GM04503 (cell line): ENCODE measurements at places on chromosomes 16 and 17.

GRCh38 chr16:66541388-66542355 is 8.2 kb downstream of the TK2 start:
- DNase-seq = no peak

GRCh38 chr17:82786427-82786826 is 34.6 kb downstream of the TBCD start:
- no peak for DNase-seq

- DNase-seq = no peak
Observed at GRCh38 chr16:5758281-5758680, 660.7 kb upstream of the EEF2KMT start.

DNA sequence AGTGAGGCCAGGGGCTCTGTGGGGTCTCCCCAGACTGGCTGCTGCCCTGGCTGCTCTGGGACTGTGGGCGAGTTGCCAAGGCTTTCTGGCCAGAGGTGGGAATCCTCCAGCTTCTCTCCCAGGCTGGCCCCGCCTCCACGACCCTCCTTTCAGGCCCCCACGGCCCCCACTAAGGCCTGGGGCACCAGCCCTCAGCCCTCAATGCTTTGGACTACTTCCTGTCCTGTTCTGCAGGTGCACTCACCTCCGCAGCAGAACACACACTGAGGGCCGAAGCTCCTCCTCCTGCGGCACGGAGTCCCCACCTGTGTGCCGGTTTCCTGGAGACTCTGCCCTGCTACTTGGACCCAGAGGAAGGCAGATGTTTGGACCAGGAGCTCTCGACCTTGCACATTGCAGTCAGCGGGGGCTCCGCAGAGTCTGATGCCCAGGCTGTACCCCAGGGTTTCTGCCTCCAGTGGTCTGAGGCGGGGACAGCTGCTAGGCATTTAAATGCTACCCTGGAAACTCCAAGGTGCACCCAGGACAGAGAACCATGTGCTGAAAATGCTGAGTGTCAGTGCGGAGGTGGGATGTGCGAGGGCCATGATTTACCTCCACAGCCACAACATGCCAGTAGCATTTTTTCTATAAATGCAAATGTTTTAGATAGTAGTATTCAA is 223.8 kb downstream of the IRF8 start:
- DNase-seq = no peak

- peak; percentile 91 for DNase-seq
Observed at GRCh38 chr17:59668816-59669215, 38.4 kb downstream of the PTRH2 start.

DNA sequence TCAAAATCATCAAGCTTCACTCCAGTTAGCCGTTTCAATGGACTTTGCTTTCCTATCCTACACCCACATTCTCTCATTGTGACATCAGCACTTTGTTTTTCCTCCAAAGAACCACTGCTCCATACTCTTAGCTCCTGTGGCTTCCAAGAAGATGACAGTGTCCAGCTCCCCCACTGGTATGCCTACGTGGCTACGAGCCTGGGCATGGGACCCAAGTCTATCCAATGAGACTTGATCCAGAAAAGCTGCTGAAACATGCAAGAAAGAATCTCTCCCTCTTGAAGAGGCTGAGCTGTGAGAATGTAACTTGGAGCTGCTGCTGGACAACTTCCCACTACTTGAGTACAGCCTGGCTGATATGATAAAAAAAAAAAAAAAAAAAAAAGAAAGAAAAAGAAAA is 9.4 kb downstream of the TOX3 start:
- no peak for DNase-seq

- DNase-seq = no peak
Observed at GRCh38 chr17:80704894-80705293, 160.3 kb downstream of the RPTOR start.

DNA sequence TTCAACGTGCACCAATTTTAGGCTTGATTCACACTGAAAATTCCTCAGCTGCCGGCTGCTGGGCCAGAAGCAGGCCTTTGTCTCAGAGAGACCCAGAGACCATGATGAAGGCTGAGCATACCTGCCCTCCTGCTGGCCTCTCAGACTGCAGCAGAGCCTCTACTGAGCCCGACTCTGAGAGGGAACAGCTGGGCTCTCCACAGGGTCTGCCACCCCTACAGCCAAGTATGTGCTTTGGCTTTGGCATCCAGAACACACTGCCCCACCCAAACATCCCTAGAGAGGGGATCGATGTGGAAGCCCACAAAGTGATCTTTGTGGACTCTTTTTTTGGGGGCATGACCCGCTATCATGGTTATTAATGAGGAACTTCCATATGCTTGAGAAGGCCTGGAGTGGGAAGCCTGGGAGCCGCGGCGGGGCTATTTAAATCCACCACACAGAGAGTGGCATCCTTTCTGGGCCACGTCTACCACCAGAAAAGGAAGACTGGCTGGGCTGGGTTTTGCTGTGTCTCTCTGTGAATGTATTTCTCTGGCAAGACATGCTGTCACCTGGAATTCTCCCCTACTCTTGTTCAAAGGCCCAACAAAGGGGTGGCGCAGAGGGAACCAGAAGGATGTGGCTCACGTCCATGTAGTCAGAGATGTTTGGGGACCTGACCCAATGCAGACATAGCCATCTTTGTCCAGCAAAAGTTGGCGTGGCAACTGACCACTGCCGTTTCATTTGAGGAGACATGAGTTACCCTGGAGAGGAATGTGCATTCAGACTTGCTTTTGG is 69.3 kb downstream of the GNAO1 start:
- DNase-seq = no peak

GRCh38 chr16:70162041-70162451 is 11.5 kb upstream of the CLEC18C start:
- peak; percentile 30 for DNase-seq

DNA sequence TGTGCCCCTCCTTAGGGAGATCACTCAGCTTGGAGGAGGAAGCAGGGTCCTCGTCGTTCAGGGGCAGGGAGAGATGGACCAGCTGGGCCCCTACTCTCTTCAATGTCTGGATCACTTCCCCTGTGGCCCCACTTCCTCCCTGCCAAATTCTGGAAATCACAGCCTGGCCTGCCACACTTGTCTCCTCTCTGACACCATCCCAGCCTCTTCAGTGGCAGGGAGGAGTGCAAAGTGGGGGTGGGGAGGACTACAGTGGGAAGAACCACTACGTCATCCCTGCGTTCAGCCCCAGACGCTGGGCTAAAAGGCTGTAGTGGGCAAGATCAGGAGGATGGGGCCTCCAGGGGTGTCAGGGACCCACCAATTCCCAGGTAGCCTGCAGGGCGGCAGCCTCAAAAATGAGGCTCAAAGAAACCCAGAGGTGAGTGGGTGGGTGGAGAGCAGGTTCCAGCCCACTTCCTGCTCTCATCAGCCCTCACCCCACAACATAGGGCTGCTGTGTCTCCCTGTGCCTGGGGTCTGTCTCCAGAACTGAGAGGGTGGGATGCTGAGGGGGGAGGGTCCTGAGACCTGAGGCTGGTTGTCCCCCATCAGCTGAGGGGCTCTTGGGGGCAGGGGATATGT is 25.0 kb upstream of the TAC4 start:
- no peak for DNase-seq

DNA sequence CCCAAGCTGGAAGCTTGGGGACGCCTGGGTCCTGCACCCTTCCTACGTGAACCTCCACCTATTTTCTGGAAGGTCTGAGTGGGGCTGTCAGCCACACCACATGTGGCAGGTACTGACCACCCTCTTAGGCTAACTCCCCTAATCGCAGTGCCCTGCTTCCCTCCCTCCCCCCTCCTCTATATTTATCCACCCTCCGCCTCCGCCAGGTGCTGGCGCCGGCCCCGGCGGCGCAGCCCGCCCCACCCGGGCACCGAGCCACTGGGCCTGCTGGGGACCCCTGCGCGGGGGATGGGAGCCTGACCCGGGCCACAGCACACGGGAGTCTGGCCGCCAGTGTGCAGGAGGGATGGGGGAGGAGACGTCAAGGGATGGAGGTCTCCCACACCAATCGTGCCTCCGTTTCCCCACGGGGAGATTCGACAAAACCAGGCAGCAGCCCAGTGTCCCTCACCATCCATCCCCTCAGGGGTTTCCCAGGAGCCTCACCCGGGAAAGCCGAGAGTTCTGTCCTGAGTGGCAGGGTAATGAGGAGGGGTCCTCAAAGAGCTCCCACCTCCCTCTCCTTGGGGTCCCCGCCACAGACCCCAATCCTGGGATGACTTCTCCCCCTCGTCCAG is 1.3 kb downstream of the PLEKHH3 start:
- DNase-seq = no peak

DNA sequence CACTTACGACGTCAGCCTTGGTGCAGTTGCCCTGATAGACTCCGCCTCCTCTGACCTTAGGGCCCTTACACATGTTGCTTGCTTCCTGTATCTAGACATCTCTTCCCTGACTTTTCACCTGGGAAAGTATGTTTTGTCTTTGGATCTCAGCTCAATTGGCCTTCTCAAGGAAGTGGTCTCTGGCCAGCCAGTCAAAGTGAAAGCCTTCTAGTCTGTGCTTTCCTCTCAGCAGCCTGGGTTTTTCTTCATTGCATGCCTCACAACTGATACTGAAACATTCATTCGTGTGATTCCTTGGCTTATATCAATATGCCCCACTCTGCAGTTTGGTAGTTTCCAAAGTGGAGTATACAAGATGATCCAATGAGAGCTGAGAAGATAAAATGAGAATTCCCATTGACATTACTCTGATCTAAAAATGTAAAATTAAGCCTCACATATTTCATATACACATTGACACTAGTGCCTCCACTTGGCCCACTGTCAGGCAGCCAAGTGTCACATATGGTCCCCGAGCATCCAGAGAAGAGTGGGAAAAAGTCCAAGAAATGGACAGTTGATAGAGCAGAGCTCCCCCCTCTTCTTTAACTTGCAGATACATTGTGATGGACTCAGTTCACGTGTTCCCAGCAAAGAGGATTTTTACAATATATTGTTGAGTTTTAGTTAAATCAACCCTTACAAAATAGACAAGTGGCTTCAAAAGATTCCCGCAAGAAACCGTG is 371.2 kb upstream of the ASIC2 start:
- no peak for DNase-seq

DNA sequence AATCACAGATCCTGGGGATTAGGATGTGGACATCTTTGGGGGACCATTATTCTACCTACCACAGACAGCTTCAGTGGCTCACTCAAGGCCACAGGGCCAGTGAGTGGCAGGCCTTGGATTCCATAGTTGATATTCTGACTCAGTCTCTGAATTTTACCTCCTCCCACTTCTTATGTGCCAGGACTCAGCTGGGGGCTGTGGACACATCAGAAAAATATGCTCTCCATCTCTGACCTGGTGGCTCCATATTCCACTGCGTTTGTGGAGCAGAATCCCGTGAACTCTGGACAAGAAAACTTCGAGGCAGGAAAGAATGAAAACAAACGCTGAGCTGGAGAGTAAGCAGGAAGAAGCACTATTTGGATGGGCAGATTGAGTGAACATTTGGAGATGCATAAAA is 301.8 kb upstream of the MAF start:
- DNase-seq = no peak

- DNase-seq = no peak
Observed at GRCh38 chr16:4323845-4324488, 8.1 kb downstream of the GLIS2 start.

- DNase-seq = no peak
Observed at GRCh38 chr17:44067545-44067940, 1.1 kb upstream of the LSM12 start.

DNA sequence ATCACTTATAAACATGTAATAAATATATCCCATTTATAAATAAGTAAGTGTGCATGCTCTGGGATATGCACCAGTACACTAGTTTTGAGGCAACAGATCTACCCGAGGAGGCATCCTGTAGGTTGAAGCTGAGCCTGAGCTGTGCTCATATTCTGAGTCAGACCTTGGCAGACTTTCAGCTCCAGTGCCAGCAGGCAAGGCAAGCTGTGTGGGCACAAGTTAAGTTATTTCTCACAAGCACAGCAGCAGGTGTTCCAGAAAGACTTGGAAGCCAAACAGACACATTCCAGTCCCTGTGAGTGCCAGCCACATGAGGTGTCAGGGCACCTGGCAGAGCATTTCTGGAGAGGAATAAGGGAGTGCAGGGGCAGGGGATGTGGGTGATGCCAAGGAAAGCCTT is 1.3 kb upstream of the CLEC19A start:
- no peak for DNase-seq

GRCh38 chr17:9928601-9929333 is 23.7 kb upstream of the RCVRN start:
- no peak for DNase-seq

- no peak for DNase-seq
Observed at GRCh38 chr17:7632492-7632894, 2.6 kb downstream of the SHBG start.

DNA sequence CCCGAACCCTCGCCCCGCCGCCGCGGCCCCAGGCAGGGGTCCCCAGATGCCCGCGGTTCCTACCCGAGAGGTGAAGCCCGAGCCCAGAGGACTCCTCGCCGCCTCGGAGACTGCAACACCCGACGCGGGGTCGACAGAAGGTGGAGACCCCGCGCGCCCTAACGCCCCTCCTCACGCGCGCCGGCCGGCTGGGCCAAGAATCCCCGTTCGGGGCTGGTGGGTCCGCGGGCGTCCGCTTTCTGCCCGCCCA is 515 bp downstream of the SUMO2 start:
- DNase-seq = no peak

DNA sequence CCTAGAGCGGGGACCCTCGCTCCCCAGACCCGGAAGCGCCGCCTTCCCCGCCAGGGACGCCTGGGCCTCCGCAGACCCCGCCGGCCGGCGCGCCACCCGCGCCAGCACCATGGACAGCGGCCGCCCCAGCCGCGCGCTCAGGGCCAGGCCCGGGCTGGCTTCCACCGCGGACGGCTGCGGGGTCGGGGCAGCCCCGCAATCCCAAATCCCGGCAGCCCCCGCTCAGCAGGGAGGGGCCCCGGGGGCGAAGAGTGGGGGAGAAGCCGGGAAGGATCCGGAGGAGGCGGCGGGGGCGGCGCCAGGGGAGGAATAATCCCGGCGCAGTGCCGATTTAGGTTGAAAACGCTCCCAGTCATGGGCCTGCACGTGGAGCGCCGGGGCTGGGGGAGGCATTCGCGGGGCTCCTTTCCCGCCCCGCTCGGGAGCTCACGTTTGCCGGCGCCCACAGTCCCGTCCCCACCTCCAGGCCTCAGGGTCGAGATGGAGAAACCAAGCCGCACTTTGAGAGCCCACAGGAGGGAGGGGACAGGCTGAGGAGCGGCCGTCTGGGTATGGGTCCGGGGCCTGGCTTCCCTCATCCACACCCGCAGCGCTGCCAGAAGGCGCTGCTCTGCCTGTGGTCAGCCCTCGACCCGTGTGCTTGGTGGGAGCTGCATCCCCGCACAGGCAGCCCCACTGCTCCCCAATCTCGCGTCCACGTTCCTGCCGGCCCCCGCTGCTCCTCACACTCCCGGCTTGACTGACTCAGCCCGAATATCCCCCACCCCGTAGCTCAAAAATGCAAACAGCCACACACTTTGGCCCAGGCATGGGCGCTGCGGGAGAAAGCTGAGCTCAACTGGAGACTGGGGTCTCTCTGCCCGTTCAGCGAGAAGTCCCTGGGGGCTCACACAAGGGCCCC is 4.7 kb downstream of the FBXL16 start:
- no peak for DNase-seq

GRCh38 chr17:6231886-6232731 is 161.9 kb downstream of the WSCD1 start:
- DNase-seq = peak; percentile 6

- DNase-seq = no peak
Observed at GRCh38 chr17:12571606-12572005, 94.1 kb upstream of the MYOCD start.
